Stimulated activated CD8-positive, alpha-beta memory T cell treated with anti-CD3 and anti-CD28 coated beads, Interleukin-4, amount 100 ng/mL, for 4 hours (primary cell): ENCODE measurements at places on chromosomes 12 and 14.

DNA sequence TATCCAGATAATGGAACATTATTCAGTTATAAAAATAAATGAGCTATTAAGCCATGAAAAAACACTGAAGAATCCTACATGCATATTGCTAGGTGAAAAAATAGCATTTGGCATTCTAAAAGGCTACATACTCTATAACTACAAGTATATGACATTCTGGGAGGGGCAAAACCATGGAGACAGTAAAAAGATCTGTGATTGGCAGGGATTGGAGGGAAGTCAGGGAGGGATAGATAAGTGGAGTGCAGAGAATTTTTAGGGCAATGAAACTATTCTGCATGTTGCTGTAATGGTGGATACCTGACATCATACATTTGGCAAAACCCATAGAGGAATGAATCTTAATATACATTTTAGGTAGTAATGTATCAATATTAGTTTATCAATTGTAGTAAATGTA is 63.1 kb upstream of the SLC38A2 start:
- DNase-seq: no peak

- DNase-seq: no peak
These were observed 224.0 kb downstream of the TTC6 start for GRCh38 chr14:37819155-37820015.

DNA sequence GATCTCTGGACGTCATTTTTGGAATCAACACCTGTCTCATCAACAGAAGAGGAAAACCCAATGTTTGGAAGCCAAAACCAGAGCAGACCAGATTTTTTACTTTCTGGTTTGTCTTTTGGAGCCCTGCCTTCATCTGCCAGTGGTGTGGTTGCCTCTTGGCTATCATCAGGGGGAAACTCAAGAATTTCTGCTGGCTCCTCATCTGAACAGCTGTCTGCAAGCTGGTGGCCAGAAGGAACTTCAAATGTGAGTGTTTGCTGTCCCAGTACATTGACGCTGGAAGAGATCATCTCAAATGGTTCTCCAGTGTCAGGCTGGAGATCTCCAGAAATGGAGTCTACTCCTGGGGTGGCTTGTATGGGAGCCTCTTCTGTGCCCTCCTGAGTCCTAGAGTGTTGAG is 13.8 kb downstream of the PLD4 start:
- no peak for DNase-seq

GRCh38 chr14:90409209-90409730 is 12.4 kb downstream of the CALM1 start:
- no peak for DNase-seq

- DNase-seq: no peak
These were observed 17.5 kb upstream of the GXYLT1 start for GRCh38 chr12:42162193-42162592.

DNA sequence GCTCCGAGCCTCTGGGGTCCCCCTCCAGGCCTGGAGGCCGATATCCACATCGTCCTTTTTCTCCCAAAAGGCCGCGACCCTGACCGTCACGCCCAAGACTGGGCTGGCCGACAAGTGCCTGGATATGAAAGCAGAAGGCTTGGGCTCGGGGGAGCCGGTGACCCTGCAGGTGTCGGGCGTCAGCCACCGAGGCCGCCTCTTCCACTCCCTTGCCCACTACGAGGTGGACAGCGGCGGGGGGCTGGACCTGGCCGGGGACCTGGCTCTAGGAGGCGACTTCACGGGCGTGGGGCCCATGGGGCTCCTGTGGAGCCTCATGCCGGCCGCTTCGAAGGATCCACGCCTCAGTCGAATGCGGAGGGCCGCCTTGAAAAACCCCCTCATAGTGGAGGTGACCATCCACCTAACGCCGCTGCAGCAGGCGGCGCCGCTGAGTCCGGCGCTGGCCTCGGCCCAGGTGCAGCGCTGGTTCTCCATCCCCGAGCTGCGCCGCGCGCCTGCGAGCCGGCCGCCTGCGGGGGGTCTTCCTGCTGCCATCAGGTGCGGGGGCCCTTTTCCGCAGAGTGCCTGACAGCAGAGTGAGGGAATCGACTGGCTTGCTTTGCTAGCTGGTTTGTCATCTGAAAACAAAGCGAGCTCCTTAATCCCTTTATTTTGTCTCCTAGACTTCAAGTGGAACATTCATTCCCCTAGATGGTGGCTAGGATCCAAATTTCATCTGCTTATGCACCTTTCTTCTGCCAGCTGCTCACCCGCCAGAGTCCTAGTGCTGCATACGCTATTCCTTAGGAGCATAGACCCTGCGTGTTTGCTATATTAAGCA is 10.6 kb upstream of the DNAL1 start:
- no peak for DNase-seq

GRCh38 chr14:64293976-64294671 is at the start of gene ESR2:
Gene ESR2, minus strand, starts transcription at chr14:64294371. Its CDS starts 11,386 bp downstream, at chr14:64282985.
- no peak for DNase-seq

- no peak for DNase-seq
These were observed 127.2 kb upstream of the ATF7IP start for GRCh38 chr12:14238221-14238792.

- no peak for DNase-seq
These were observed 2.4 kb downstream of the KRT73 start for GRCh38 chr12:52615912-52616311.

- no peak for DNase-seq
These were observed 63.1 kb upstream of the FGD4 start for GRCh38 chr12:32336261-32336660.

- no peak for DNase-seq
These were observed 46.7 kb upstream of the PTPRR start for GRCh38 chr12:70966996-70967790.

DNA sequence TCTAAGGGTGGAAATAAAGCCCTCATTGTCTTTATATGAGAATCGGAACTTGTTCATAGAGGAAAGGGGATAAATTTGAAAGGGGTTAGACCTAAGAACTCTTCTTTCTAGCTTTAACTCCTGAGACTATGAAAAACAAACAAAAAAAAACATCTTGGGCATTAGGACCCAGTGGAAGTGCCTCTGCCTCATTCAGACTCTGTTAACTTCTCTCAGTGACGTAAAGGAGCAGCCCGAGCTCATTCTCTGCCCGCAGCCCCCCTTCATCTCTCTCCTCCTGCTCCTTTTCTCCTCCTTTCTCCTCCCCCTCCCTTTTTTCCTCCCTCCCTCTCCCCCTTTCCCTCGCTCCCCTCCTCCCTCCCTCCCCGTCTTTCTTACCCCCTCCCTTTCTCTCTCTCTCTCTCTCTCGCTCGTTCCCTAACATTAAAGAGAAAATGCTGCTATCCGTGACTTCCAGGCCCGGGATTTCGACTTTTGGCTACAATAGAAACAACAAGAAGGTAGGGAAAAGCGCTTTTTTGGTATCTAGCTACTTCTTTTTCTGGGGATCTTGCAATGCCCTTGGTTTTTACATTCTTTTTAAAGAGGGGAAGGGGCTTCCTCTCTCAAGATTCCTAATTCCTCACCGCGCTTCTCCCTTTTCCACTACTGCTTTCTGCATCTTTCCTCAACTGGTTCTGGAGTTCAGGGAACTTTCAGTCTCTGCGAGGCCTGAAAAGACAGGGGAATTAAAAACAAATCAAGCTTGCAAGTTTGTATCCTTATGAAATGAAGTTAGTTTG is at the start of gene RBMS2:
Gene RBMS2 (plus strand): TSS at position 231 of the 782 bp plus-strand sequence. CDS start 204 bp downstream, at position 435.
- peak; percentile 16 for DNase-seq

- peak; percentile 33 for DNase-seq
These were observed at the start of gene PIP4K2C for GRCh38 chr12:57590864-57591781. Gene PIP4K2C, plus strand, starts transcription at chr12:57591192. Its CDS starts 98 bp downstream, at chr12:57591290.

DNA sequence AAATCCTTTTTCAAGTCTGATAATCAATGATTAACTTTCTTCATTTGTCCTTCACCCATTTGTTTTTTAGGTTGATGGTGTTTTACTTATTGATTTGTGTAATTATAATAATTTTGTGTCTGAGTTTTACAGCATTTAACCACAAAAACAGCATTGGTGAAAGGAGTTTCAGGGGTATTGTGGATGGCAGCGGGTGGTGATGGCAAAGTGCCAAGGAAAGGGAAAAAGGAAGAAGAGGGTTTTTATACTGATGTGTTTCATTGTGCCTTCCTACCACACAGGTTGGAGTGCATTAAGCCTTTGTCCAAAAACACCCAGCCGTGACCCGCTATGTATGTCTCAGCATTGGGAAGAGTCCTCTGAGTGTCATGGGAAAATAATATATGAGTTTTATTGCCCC is 150.3 kb downstream of the DAD1 start:
- no peak for DNase-seq

- no peak for DNase-seq
These were observed 272.6 kb downstream of the PRKD1 start for GRCh38 chr14:29654901-29655550.

- DNase-seq: no peak
These were observed 267.4 kb upstream of the PELI2 start for GRCh38 chr14:55850825-55851241.

DNA sequence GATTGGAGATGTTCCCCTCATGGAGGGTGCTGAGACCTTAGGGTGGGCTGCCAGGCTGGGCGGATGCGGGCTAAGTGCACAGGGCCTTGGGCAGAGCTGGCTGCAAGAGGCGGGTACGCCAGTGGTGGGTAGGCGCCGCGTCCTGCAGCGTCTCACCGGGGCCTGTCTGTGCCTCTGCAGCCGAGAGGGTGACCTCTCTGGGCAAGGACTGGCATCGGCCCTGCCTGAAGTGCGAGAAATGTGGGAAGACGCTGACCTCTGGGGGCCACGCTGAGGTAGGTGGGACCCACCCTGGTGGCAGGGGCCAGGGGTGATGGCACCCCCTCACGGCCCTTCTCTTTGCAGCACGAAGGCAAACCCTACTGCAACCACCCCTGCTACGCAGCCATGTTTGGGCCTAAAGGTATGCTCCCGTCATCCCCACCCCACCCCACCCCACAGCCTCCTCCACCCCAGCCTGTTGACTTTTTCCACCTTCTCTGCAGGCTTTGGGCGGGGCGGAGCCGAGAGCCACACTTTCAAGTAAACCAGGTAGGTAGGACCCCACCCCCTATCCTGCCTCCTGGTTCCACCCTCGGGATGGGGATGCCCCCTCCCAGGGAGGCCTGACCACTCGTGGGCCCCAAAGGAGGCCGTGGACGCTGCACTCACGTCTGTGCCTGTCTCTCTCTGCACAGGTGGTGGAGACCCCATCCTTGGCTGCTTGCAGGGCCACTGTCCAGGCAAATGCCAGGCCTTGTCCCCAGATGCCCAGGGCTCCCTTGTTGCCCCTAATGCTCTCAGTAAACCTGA is 1.5 kb downstream of the CRIP1 start:
- no peak for DNase-seq

- DNase-seq: no peak
These were observed 37.2 kb downstream of the DDX51 start for GRCh38 chr12:132106921-132107320.

DNA sequence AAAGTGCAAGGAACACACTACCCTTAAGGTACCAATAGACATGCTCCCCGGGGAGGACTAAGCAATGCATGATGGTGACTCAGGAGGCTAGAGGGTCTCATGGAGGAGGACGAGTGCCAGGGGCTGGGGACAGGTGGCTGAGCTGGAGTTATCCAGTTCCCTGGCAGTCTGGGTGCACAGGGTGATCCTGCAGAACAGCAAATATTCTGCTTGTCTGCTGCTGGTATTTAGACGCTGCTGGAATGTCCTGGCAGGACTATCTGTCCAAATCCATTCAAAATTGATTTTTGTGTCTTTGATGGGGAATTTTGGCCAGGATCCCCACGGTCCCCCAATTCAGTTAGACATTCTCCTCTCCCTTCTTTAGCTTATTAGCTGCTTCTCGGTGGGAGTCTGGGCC is 138.7 kb downstream of the C12orf75 start:
- no peak for DNase-seq

DNA sequence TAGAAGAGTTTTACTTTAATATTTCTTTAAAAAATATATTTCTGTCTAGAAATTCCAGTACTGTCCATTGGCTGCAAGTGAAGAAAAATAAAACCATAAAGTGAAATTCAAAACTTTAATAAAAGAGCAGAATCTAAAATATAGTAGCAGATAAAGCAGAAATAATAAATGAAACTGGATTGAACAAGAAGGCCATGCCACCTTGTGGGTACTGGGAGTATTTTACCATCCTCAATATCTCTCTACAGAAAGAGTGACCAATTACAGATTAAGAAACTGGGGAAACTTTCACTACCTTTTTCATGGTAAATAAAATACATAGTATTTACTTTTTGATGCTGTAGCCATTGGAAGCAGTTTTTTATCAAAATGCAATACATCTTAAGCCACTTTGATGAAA is 220.5 kb downstream of the BCAT1 start:
- DNase-seq: no peak

GRCh38 chr12:40312982-40313576 is 88.3 kb downstream of the LRRK2 start:
- DNase-seq: no peak

- DNase-seq: no peak
These were observed 2.5 kb upstream of the LALBA start for GRCh38 chr12:48572326-48572725.

- no peak for DNase-seq
These were observed 88.1 kb downstream of the DNAI7 start for GRCh38 chr12:25106818-25107217.

GRCh38 chr12:3158851-3159465 is 81.8 kb downstream of the TSPAN9 start:
- DNase-seq: no peak

DNA sequence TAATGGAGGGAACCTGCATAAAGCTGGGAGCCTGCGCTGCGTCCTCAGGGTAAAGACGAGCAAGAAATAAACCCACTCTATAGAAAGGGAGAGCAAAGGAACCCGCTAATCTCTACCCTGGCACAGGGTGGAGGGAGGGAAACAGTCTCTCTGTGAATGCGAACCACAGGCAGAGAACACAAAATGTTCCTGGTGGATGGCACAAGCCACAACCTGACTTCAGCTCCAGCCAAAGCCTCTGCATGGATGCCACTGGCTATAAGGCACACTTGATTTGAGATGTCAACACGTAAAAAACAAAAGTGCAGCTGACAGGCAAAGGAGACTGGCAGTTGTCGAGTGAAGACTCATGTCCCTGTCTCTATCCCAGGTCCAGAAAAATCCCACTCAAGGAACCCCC is 32.4 kb downstream of the CHGA start:
- no peak for DNase-seq

DNA sequence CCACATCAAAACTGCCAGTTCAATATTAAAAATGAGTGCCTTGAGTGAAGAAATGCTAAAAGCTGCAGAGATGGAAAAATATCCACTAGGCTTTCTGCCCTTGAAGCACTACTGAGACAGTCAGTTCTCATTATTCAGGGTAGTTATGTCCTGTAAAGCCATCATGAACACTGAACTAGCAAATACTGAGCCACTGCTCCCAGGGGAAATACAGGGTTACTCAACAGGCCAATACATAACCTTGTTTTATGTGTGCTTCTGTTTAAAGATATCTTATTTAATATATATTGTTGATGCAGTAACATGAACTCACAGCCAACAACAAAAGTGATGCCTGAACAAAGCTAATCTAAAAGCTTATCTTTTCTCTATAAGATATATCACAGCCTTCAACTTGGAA is 3.3 kb downstream of the RAD52 start:
- no peak for DNase-seq

DNA sequence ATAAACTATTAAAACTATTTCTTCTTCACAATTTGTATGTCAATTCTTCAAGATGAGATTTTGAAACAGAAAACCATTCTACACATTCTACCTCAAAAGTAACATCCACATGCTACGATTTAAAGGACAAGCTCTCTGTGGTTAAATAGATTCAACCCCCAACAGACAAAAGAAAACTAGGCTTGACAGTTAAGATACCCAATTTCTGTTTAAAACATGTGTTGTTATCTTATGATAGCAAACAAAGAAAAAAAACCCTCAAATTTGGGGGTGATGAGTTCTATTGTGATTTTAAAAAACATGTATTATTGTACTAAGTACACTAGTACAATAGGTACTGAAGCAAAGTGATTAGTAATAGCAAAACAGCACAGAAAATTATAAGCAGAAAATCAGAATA is 33.8 kb downstream of the ATF7 start:
- no peak for DNase-seq
